CD4-positive, alpha-beta T cell treated with Interleukin-4 for 4 hours (primary cell): ENCODE measurements at places on chromosomes 6 and 20.

DNA sequence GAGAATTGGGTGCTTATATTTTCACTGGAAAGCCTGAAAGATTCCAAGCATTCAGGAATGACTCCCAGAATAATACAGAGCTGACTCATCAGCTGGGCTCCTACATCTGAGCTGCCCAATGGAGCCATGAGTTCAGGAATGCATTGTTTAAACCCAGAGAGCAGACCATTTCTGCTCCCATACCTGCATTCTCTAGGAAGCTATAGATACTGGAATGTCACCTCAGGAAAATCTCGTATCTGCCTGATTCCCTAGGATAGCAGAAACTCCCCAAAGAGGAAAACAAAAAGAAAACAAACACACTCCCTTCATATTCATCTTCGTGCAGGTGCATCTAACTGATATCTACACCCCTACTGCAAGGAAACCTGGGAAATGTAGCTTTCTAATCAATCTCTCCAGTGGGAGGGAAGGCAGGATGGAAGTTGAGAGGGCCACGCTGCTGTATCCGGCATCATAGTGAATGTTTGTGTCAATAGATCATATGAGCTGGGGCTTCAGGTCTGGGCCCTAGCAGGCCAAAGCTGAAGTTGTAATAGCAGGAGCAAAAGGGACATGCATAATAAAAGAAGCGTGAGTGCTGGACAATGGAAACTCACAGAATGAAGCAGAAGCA, 8.2 kb upstream of the SLC2A12 start:
- no peak for DNase-seq

GRCh38 chr6:131231103-131231502, 95.8 kb downstream of the AKAP7 start:
- no peak for DNase-seq

DNA sequence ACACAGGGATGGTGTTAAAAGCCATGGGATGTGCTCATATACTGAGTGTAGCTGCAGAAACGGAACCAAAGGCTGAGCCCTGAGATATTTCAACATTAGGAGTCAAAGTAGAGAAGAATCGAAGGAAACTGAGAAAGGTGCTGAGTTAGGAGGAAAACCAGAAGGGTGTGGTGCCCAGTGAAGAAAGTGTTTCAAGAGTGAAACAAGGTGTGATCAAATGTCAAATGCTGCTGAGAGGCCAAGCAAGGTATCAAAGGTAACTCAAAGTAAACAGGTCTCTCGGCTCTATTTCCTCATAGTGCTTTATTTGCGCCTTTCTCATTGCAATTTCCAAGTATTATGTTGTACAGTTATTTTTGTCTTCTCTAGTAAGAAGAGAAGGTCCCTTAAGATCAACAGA, 94.1 kb downstream of the PRDM1 start:
- peak; percentile 37 for DNase-seq

- DNase-seq, result no peak
Measured at GRCh38 chr6:148906386-148906785, 159.6 kb downstream of the UST start.
